ENCODE measurements at places on chromosomes 1 and 21. TPM values are rescaled to one million over a fixed set of nuclear protein-coding genes. Genes with fewer than 3 reads are reported as not detected.

DNA sequence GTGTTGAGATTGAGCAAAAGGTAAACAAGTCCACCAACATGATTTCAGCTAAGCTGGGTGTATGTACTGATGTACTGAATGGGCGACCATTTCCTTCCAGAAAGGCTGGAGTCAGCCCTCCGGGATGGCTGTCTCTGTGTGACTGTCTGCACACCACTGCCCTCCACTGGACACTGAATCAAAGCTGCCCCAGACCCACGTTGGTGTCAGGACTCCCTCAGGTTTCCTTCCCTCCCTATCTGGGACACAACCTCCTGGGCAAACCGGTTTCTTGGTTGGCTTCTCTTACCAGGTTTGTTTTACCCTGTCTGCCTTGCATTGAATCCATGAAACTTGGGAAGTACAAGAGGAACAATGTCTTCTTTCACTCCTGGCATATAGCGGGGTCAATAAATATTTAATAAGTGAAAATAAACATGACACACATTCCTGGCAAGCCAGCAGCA lies 5.3 kb upstream of the SRP9 start:
- peak; percentile 94 for DNase-seq

GRCh38 chr1:2055911-2056575 lies 5.8 kb downstream of the PRKCZ start:
- DNase-seq: no peak

DNA sequence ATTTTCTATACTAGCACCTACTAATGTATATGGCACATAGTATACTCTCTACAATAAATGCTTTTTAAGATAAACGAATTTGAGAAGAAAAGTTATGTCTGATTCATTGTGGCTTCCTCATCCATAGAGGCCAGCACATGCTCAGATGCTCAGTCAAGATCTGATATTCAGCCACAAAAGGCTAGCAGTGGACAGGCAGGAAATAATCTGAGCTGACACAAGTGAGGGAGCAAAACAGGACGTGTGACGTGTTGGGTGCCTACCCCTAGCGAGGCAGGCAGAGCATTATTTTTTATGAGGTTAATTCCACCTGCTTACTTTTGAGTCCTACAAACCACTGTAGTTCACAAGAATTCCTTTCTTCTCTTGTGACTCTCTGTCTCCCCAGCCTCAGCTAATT lies 550.9 kb downstream of the SMYD3 start:
- no peak for DNase-seq

GRCh38 chr1:248288391-248288790 lies 10.6 kb upstream of the OR2T33 start:
- no peak for DNase-seq

DNA sequence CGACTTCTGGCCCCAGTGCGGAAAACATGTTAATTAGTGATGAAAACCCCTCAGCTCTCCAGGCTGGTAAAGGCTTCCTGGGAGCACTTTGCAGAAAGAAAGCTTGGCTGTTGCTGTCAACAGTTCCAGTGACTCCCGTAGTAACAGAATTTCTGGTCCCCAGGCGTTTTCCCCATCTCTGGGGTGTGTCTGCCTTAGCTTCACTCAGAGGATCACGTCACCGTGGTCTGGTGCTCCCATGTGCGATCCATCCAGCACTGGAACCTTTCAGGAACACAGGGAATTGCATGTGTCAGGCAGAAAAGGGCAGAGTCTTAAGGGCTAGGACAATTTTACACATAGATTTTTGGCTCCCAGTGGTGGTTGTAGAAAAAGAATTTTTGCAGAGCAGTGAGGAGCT lies 470.4 kb upstream of the USP24 start:
- DNase-seq: no peak

DNA sequence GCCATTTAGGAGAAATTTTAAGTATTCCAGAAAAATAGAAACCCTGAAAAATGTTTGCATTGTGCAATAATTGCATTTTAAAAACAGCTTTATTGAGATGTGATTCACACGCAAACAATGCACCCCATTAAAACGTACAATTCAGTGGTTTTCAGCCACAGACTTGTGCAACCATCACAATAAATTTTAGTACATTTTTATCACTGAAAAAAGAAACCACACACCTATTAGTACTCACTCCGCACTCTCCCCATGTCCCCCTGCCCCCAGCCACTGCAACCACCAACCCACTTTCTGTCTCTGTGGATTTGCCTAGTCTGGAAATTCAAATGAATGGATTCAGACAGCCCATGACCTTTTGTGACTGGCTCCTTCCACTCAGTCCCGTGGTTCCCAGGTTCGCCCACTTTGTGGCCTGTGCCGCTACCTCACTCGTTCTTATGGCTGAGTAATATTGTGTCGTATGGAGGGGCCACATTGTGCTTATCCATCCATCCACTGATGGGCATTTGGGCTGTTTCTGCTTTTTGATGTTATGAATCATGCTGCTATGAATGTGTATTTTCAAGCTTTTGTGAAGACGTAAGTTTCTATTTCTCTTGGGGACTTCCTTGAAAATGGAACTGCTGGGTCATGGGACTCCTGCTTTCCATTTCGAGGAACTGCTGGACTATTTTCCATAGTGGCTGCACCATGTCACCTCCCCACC lies 147.7 kb upstream of the ARHGEF16 start:
- DNase-seq: no peak

DNA sequence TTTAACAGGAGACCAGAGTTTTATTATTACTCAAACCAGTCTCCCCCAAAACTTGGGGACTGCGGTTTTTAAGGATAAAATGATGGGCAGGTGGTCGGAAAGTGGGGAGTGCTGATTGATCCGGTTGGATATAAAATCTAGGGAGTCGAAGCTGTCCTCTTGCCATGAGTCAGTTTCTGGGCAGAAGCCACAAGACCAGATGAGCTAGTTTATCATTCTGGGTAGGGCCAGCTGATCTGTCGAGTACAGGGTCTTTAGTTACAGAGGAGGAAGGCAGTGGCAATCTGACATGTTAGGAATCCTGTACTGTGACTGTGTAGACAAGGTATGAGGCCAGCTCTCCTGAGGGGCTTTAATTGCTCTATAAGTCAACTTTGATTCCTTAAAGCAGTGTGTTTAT lies 22.9 kb upstream of the FOXE3 start:
- DNase-seq: no peak

GRCh38 chr1:182143825-182144645 lies 82.5 kb upstream of the ZNF648 start:
- DNase-seq: peak; percentile 90

GRCh38 chr1:94797291-94797690 lies 22.9 kb upstream of the SLC44A3 start:
- no peak for DNase-seq

DNA sequence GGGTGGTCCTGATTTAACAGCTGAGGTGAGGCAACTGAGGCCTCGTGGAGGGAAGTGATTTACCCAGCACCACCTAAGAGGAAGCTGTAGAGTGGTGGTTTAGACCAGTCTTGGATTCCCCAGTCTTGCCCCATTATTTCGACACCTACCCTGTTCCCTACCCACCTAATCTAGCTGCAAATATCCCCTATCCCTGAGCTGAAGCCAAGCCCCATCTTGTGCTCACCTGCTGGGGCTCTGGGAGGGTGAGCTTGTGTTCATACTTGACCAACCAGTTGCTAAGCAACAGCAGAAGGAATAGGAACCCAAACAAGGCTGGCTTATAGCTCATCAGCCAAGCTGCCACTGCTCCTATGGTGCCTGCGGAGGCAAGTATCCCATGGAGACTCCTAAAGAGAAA lies 2.0 kb downstream of the TEX46 start:
- DNase-seq: peak; percentile 31

DNA sequence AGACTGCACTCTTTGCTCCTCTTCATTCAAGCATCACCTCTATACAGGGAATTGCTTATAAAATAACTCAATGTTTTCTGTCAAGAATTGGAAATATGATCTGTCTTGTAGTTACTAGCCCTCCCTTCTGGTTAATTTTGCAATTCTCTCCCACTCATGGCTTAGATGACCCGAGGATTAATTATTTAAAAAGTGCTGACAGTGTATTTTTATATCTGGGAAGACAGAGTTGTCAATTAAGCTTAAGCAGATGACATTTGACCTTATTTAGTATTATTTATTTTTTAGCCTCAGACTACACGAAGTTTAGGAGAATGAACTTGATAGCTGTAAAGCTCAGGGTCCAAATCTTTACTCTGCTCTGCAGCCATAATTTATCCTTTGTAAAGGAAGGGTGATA lies 538.5 kb downstream of the NEGR1 start:
- no peak for DNase-seq

DNA sequence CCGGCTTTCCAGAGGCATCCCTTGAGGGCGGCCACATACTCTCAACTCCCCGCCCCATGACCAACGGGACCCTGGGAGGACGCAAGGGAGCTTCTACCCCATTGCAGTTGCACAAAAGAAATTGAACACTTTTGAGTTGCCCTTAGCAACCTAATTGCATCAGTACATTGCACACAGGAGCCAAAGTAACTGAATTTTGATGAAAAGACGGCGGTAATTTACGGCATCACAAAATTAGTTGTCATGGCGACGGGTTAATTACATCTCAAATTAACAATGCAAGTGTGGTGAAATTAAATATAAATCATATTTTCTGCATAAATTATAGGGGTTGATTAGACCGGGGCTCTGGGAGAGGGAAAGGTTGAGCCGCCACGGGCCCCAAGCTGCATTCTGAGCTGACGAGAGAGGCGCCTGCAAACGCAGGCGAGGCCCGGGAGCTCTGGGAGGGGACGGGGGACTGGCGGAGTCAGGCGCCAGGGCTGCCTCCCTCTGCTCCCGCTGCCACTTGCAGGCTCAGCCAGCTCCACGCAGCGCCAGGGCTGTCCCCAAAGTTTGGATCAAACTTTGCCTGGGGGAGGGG lies 61.4 kb downstream of the CASZ1 start:
- peak; percentile 53 for DNase-seq

GRCh38 chr1:151501474-151501873 lies 9.7 kb upstream of the CGN start:
- no peak for DNase-seq

DNA sequence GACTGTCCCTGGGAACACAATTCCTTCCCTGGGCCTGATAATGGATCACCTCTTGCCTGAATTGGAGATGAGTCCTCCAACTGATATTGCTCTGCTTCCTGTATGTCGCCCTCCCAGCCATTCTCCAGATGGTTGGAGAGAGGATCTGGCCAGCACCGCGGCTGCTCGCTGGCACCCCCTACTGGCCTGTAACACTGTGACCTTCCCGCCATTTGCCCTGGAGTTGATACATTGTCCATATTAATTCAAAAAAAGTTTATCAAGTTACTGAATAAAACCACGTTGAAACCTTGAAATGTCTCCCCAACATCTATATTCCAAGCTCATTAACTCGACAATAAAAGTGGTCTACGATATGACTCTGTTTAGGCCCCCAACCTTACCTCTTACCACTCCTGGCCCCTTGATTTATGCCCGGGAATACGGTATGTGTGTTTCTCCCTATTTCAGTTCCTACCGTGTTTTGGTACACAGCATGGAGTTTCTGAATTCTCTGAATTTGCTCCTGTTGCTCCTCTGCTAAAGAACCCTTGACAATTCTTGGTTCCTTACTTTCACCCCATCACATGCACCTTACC lies 241.8 kb upstream of the KIAA0040 start:
- no peak for DNase-seq

- DNase-seq: no peak
Measured at GRCh38 chr1:36094621-36095061, 5.9 kb downstream of the ADPRS start.

DNA sequence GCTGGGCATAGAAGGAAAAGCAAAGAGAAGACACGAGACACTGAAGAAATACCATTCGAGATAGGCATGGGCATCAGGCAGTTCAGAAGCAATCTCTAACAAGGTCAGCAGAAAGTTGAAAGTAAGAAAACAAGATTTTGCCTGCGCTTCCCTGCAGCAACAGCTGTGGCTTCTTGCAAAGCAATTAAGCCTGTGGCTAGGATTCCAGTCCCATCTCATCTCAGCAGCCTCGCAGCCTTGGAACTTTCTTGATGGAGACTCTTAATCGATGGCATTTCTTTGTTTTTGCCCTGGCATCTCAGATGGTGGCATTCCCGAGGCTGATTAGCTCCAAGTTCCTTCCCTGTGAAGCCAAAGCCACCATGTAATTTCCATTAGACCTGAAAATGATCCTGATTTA lies 64.6 kb upstream of the SPAG17 start:
- no peak for DNase-seq

DNA sequence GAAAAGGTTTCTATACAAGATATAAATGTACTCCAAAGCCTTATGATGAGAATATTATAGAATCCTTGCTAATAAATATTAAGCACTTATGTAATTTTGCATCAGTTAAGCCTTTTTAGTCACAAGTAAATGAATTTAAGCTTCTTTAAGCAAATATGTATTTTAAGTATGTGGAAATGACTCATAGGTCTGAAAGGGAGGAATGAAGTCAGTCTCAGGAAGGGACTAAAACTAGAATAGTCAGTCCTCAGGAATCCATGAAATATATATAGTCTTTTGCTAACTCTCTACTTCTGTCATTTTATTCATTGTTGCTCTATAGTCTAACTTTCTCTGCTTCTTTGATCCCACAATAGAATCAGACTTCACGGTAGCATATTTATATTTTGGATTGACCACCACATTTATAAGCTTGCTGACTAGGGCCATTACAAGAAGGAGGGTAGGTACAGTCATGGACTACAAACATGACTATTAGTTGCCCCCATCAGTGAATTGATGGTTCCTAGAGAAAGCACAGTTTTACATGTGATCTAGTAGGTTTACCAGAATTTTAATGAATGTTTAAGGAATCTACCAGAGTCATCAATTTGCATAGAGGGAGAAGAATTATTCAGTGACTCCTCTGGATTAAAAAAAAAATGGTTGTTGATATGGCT lies 20.2 kb upstream of the RABGGTB start:
- no peak for DNase-seq

- DNase-seq: no peak
Measured at GRCh38 chr1:65812065-65812464, 19.4 kb downstream of the PDE4B start.

DNA sequence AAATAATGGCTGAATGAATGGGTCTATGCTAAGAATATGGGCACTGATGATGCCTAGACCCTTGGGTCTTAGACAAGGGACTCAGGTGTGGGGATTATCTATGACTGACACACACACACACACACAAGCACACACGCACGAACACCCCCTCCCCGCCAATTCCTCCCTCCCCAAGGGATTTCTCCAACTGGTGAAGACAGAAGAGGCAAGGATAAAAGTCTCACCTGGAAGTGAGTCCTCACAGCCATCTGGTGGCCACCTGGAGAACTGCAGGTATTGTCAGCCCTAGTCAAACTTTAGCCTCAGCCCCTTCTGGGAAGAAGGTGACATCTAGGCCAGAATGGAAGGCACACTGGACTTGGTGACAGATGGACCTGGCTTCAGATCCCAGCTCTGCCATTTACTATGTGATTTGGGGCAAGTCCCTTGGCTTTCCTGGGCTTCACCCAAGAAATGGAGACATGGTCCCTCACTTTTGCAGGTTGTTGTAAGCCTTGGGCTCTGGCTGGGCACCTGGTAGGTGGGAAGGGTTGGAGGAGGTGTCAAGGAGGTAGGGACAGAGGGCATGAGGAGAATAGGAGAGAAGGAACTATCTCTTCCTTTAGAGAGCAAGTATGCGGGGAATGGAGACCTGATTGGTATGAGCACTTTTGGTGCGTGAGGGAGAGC lies 4.0 kb upstream of the GPR3 start:
- no peak for DNase-seq

The TESK2 gene
- 8.9 TPM for polyA plus RNA-seq

The PTPRC gene
- polyA plus RNA-seq: 12.0 TPM

The SLC6A9 gene
- polyA plus RNA-seq: 15.0 TPM
